ENCODE measurements at places on chromosomes 3 and 15.

GRCh38 chr3:146503461-146504202 lies 34.3 kb upstream of the PLSCR2 start:
- peak; percentile 56 for DNase-seq

GRCh38 chr3:71753701-71754609 lies at the start of gene GPR27:
GPR27 (plus strand) TSS chr3:71753855; CDS start chr3:71754050, 195 bp downstream.
- peak; percentile 75 for DNase-seq

DNA sequence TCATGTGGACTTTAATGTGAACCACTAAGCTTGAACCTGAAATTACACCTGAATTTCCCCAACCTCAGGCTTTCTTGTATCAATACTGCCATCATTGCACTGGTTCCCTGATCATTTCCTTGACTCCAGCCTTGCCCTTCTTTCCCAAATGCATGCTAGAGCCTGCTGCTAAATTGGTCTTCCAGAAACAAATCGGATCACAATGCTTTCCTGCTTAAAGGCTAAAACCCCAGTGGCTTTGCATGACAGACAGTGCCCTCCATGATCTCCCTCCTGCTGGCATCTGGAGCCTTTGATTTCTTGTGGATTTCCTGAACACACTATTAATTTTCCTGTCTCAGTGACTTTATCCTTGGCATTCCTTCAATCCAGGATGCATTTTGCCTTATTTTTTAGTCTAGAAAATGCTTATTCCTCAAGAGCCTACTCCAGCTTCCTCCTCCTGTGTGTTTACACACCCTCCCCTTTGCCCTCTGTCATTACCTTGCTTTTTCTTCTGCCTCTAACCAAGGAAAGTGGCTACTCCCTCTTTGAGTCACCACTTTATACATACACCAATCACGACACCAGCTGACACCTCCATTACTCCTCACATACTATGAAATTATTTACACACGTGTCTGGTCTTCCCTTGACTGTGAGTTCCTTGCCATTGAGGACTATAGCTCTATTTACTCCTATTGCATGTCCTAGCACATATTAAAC lies 214.6 kb downstream of the KCNAB1 start:
- peak; percentile 21 for DNase-seq

DNA sequence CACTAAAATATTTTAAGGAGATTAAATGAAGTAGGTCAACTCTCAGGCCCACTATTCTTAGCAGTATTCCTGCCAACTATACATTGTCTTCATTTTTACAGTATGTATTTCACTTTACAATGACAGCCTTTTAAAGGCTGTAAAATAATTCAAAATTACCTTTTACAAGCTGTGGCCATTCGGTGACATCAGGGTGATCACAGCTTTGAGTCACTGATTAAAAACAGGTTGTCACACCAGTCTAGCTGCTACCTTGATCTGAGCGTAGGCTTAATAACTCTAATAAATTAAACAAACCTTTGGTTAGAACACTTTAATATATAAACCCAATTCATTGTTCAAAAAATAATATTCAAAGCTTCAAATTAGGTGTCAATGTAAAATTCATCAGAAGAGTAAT lies 29.9 kb downstream of the UBE3A start:
- DNase-seq: peak; percentile 37

DNA sequence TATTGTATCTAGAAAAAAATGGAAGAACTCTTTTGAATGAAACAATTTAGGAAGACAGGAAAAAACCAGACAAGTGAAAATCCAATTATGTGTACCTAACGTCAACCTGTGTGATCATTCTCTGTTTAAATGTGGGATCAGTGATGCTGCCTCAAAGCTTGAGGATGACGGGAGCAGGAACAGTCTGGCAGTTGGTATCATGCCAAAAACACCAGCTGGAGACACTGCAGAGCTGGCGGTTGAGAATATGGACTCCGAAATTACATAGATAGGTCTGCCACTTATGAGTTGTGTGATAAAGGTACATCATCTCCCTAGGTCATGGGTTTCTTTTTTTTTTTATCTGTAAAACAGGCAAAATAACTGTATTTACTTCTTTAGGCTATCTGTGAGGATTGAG lies 480.5 kb downstream of the CNTN4 start:
- DNase-seq: no peak

DNA sequence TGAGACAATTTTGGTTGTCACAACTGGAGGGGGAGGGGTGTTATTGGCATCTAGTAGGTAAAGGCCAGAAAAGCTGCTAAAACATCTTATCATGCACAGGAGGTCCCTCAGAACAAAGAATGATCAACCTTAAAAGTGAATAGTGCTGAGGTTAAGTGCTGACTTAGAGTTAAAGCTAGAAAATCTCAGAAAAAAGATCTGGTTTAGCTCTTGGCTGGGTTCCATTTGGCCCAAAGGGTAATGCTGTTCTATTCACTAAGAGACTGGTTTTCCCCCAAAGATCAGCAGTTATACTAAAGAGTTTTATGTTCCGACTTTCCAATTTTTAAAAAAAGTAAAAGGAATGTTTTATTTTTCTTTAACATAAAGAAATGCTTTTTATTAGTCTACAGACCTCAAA lies 15.6 kb downstream of the DCBLD2 start:
- DNase-seq: no peak

Measured in small intestine (tissue), 16 donors.